Activated naive CD8-positive, alpha-beta T cell treated with anti-CD3 and anti-CD28 coated beads for 36 hours (primary cell): ENCODE measurements at places on chromosomes 16 and 17. TPM values are rescaled to one million over a fixed set of nuclear protein-coding genes. Genes with fewer than 3 reads are reported as not detected.
A peak's percentile ranks its signal among the peaks of the same experiment; 100 is the strongest.

- no peak for DNase-seq
Measured at GRCh38 chr17:12618557-12618956, 47.1 kb upstream of the MYOCD start.

DNA sequence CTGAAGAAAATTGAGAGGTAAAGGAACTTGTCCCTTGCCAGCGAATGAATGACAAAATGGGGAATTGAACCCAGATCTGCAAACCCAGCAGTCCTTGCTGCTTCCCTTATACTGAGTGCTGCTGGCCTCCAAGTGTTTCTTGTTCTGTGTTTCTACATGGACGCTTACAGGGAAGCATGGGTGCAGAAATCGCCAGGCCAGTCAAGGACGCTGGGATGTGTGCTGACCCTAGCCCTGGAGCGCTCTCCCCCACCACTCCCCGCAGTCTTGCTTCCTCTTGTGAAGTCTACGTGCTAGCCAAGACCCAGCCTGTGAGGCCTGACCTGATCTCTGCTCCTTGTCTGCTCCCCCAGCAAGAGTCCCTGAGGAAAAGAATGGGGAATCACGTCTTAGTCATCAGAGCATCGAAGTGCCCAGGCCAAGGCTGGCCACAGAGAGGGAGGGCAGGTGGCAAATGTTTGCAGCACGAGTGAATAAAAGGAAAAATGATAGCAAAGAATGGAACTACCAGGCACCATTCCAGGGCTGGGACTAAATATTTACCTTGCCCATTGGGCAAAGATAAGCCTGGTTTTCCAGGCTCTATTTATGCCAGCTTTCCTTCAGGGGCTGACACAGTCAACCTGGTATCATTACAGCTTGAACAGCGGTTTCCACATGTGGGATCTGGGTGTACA, 17.4 kb downstream of the CA4 start:
- DNase-seq, result no peak

DNA sequence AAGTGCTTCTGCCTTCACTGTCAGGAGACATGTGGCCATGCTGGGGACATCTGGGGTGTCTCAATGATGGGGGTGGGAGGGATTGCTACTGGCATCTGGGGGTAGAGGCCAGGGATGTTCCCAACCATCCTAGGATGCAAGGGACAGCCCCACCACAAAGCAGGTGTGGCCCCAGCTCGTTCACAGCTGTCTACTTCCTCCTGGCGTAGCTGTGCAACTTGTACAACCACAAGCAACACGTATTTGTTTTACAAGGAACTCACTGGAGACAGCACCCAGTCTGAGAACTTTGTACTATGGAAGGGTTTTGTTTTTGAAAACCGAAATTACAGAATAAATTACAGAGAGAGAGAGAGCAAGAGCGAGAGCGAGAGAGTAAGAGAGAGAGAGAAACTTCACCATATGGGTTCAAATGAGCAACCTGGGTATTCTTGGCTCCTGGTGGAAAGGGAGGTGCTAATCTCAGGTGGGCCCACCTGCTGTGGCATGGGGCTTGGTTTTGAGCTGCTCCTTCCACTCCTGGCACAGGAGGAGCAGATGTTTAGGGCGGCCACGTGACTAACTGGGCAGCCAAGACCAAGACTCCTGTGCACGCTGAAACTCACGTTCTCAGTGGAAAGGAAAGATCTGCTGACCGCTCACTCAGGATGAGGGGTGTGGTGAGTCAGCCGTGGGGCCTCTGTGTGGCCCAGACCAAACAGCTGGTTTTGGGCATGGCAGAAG, 17.5 kb upstream of the TNFRSF13B start:
- DNase-seq, result no peak

Gene GNAO1
- total RNA-seq, result 0.96 TPM

DNA sequence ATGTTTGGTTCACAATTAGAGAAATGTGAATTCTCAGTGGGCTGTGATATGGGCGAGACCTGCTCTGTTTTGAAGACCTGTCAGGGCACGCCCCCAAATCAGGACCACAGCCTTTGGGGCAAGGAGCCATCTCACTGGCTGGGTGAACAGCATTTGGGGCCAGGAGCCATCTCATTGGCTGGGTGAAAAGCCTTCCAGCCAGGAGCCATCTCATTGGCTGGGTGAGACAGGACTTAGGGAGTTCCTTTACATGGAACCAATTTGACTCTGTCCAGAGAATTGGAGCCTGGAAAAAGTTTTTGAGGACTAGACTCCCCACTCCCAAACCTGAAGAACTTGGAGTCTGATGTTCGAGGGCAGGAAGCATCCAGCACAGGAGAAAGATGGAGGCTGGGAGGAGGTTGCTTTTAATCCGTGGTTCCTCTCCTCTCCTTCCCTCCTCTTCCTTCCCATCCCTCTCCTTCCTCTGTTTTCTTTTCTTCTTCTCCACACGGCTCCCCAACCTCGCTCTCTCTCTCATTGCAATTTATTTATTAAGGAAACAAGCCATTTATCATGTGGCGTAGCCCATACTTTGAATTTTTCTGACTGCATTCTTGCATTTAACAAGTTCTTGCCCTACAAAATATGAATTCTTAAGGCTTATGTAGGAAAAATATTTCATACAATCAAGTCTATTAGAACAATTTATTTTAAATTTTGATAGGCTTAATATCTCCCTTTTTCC, 19.7 kb downstream of the FOXL1 start:
- no peak for DNase-seq

Gene ST6GALNAC1
- total RNA-seq, result not detected

DNA sequence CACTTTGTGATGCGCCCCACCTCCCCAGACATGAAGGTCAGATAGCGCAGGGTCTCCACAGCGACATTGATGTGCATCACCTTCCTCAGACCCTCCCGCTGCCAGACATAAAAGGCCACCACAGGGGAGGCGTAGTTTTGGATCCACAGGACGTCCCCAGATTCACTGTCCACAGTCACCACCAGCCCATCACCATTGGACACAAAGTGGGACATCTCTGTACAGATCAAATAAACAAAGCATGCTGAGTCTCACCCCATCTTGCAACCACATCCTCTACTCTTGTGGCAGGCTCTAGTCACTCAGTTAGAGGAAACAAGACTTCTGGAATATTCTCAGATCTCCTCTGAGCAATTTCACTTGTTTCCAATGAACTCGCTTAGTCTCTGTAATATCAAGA, 46.3 kb upstream of the ICAM2 start:
- DNase-seq, result no peak

DNA sequence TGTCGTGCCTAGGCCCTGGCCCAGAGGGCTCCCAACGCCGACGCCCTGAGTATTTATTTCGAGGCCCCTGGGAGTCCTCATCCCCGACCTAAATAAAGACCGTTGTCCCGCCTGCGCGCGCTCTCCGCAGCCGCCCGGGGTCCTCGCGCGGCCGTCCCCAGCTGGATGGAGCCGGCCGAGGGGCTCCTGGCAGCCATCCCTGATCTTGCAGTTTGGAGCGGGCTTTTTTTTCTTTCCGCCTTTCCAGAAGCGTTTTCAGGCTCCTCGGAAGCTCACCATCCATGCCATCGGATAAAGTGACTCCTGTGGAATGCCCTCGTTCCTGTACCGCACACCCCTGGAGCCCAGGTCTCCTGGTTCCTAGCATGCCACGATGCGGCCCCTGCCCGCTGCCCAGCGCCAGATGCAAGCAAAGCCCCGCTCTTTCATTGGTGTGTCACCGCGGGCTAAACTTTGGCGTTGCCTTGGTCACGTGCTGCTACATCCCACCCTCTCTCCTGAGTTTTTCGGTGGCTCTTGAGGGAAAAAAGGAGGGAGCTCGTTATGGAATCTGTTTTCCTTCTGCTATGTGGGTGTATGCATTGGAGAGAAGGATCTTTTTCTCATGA, 716 bp downstream of the TMEM94 start:
- peak; percentile 28 for DNase-seq

Gene CLEC19A
- not detected for total RNA-seq

Gene IRF8
- total RNA-seq, result 230 TPM

GRCh38 chr16:24075931-24076716, 180.0 kb upstream of the CACNG3 start:
- no peak for DNase-seq

Gene TM4SF5
- total RNA-seq, result not detected

Gene ADAD2
- total RNA-seq, result 1.5 TPM

DNA sequence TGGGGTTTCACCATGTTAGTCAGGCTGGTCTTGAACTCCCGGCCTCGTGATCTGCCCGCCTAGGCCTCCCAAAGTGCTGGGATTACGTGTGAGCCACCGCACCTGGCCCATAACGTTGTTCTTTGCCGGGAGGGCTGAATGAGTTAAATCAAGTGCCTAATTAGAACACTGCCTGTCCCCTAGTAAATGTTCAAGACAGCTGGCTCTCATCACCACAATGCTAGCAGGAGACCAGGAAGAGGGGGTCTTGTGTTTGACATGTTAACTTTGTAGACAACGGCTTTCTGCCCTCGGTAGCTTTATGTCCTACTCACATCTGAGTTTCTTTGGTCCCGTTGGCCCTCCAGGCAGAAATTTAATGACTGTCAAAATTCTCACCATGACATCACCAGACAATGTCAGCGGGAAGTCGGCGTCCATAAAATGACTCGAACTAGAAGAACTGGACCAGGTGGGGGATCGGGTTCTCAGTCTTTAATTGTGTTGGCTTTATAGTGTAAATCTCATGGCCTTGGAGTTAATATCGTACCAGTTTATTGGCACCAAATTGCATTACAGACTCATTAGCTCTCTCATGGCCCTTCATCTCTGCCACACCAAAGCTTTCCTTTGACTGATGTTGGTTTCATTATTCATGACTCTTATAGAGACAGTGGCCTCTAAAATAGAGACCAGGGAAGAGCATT, 11.4 kb upstream of the ITPRIPL2 start:
- no peak for DNase-seq

- no peak for DNase-seq
Measured at GRCh38 chr17:65177901-65178300, 40.7 kb downstream of the RGS9 start.

DNA sequence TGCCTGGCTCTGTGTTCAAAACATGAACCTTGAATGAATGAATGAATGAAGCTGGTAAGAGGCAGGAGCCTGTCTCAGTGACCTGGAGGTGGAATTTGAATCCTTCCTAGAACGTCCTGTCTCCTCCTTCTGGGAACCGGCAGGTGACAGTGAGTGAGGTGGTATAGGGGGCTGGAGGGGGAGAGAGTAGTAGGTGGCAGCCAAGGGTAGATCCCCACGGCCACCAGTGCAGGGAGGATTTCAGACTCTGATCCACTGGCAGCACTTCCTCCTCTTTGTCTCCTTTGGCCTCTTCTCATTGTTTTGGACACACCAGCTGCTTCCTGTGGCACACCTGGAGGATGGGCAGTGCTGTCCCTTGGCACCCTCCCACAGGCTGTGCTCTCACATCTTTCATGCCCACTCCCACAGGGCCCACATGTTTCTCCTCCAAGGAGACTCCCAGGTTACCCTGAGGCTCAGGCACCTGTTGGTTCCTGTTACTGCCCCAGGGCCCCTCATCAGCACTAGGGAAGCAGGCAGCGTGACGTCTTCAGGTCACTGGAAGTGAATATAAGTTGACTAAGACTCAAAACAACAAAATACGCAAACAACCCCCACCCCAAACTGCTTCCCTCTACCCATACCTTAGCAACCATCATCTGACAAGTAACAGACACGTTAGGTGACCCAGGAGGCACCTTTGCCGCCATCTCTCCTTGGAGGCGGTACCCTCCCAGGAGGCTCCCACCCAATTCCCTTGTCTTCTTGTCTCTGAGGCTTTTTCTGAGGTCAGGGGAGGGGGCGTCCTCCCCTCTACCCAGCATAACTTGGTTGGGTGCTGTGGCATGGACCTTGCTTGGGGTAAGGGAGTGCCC, 84.6 kb downstream of the N4BP1 start:
- DNase-seq, result no peak

DNA sequence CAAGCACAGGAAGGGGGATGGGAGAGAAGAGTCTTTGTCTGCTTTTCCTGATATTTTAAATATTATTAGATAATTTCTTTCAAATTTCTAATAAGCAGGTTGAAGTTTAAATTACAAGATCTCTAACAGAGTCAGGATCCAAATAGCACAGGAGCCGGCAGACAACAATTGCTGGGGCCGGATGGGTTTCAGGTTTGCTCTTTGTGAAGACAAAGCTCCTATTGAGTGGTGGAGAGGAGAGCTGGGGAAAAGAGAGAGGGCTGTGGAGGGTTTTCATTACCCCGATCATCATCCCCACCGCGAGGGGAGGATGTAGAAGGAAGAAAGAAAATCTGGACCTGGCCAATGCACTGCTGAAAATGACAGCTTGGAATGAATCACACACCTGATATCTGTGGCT, 197.3 kb downstream of the SOX9 start:
- DNase-seq, result no peak

- no peak for DNase-seq
Measured at GRCh38 chr17:2357237-2357636, 19.9 kb downstream of the SGSM2 start.

- DNase-seq, result peak; percentile 7
Measured at GRCh38 chr16:72400257-72401083, 228.5 kb upstream of the PMFBP1 start.

- no peak for DNase-seq
Measured at GRCh38 chr17:19290066-19290705, 53.0 kb downstream of the EPN2 start.

- peak; percentile 28 for DNase-seq
Measured at GRCh38 chr17:48441231-48441711, 11.3 kb upstream of the SKAP1 start.

DNA sequence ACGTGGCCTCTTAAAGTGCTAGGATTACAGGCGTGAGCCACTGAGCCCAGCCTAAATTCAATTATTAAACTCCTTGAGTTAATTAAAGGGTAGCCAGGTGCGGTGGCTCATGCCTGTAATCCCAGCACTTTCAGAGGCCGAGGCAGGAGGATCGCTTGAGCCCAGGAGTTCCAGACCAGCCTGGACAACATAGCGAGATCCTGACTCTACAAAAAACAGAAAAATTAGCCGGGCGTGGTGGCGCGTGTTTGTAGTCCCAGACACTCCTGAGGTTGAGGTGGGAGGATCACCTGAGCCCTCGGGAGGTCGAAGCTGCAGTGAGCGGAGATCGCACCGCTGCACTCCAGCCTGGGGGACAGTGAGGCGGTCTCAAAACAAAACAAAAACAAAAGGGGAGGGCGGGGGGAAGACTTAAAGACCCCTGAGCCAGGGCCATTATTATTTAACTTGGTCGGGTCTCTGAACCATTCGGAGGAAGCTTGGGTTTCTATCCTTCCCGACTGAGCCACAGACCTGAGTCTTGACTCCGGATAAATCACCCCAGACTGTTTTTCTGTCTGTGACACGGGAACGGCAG, 19.5 kb downstream of the BCL7C start:
- DNase-seq, result no peak

GRCh38 chr17:75808905-75809621, 24.5 kb downstream of the UNK start:
- no peak for DNase-seq

- no peak for DNase-seq
Measured at GRCh38 chr17:22304667-22305303, 612.5 kb downstream of the KCNJ18 start.

Gene TBC1D3G
- total RNA-seq, result not detected

DNA sequence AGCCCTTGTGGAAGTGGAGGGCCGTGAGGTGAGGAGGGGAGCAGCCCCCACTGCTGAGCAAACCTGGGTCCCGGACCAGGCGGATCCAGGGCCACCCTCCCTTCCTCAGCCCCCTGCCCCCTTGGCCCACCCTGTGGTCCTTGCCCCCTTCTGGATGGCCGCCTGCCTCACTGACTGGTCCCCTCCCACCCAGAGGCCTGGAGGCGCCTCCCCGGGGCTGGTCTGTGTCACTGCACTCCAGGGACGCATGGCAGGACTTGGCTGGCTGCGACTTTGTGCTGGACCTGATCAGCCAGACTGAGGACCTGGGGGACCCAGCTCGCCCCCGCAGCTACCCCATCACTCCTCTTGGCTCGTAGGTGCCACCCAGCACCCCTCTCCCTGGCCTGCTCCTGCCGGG, 19.2 kb upstream of the SMIM5 start:
- no peak for DNase-seq

Gene MMP28
- 0.21 TPM for total RNA-seq

Gene ZFP3
- total RNA-seq, result 2.3 TPM

- DNase-seq, result no peak
Measured at GRCh38 chr16:14105760-14106375, 34.7 kb downstream of the MRTFB start.
